ENCODE measurements at places on chromosomes 13 and 19. TPM values are rescaled to one million over a fixed set of nuclear protein-coding genes. Genes with fewer than 3 reads are reported as not detected.

DNA sequence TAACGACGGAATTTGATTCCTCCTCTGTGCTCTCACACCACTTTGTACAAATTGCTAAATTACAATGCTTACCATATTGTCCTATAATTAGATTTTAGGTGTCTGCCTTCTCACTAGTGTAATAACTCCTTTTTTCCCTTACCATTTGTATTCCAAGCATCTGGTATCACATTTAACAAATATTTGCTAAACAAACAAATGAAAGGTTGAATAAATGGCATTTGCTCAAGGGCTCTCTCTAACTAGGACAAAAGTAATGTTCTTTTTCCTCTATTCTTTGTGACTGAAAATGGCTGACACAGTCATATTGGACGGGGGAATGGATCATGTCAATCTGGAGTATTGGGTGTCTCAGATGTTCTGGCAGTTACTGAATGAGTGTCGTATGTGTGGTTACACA lies 99.7 kb downstream of the ENOX1 start:
- DNase-seq, result no peak

DNA sequence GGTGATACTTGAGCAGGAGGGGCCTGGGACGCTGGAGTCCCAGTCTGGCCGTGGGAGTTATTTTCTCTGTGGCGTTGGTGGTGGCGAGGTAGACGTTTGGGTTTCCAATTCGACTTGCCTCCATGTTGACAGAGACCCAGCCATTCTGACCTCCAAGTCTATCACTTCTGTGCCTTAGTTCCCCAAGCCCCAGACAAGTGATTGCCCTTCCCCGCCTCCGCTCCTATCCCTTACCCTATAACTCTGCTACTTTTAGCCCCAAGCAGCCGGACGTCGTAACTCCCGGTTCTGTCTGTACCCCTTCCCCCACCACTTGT lies 549 bp downstream of the TIMM50 start:
- DNase-seq, result no peak

DNA sequence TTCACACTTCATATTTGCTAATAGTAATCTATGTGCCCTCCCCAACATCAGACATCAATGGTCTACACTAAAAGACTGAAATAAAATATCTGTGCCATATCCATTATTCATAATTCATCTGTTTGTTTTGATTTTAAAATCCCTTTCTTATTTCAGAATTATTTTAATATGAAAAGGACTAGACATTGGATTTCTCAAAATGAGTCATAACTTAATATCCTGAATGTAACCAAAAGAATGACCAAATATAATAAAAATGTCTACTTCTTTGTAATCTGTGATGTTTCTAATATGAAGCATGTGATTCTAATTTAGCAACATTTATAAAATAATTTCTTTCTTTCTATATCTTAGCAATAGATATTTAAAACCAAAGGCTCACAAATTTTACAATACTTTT lies 64.9 kb downstream of the MZT1 start:
- DNase-seq, result no peak

DNA sequence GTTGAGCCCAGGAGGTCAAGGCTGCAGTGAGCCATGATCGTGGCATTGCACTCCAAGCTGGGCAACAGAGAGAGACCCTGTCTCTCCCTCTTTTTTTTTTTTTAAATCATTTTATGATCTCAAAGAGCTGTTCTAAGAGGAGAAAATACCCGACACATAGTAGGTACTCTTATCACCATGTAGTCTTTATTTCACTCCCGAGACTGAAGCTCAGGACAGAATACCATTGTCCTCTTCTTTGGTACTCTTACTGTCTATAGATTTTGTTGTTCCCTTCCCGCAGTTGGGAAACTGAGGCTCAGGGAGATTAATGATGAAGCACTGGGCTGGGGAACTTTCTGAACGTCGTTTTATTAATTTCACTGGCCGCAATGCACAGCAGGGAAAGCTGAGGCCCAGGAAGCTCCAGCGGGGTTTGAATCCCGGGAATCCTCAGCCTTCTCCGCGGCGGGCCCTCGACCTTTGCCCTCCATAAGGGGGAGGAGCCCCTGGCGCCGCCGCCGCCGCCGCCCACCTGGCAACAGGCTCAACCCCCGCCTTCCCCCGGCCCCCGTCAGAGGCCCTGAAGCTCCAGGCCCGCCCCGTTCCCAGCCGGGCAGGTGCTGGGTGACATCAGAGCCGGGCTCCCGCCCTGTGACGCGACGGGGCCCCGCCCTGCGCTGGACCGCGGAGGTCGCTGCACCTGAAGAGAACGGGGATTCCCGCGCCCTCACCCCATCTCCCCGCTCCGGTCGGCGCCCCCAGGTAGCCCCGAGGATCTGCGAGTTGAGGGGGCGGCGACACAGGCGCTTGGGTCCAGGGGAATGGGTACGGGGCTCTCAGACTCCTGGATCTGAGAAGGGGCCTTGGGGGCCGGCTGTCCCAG lies 1.6 kb downstream of the MYH14 start:
- DNase-seq, result no peak

DNA sequence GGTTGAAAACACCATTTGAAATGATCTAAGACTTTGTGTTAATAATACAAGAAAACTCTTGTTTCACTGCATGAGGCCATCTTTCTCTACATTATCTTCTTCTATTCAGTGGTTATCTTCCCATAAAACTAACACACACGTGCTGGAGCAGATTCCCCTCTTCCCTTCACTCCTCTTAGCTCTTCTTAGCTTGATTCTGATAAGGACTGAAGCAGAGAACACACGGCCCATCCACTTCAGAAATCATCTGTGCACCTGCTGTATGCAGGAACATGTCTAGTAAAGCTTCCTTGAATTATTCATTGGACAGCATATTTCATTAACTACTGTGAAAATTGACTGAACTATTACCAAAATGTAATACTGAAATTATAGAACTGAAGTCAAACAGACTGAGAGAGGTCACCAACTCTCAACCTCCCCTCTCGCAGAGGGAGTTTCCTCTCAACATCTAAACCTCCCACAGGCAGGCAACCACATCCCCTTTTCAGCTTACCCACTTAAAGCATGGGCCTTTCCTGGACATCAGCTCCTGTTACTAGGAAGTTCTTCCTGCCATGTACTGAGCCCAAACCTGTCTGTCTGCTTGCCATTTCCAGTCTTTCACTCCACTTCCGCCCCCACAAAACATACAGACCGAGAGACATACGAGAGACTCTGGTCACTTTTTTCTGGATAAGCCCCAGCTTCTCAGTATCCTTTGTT lies 113.9 kb downstream of the CRYL1 start:
- peak; percentile 57 for DNase-seq

DNA sequence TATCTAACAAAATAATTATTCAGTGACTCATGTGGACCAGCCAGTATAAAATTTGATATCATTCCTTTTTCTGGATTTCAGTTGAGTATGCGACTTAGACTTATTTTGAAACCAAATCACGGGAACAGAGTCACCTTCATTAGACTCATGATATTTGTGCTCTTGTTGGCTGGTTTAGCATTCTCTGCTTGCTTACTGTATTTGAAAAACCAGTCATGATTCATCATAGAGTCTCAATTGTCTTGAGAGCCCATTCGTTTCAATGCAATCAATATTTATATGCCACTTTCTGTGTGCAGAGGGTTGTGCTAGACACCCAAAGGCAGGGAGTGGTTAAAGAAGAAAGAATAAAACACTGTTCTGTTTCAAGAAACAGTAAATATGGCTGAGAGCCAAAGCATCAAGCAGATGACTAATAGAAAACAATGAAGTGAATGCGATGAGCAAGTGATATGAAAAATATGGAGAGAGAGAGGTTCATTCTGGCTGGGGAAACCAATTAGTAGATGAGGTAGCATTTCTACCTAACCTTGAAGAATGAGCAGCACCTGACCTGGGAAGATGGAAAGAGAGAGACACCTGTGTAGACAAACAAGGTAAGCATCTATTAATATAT lies 99.6 kb upstream of the MBNL2 start:
- DNase-seq, result no peak

DNA sequence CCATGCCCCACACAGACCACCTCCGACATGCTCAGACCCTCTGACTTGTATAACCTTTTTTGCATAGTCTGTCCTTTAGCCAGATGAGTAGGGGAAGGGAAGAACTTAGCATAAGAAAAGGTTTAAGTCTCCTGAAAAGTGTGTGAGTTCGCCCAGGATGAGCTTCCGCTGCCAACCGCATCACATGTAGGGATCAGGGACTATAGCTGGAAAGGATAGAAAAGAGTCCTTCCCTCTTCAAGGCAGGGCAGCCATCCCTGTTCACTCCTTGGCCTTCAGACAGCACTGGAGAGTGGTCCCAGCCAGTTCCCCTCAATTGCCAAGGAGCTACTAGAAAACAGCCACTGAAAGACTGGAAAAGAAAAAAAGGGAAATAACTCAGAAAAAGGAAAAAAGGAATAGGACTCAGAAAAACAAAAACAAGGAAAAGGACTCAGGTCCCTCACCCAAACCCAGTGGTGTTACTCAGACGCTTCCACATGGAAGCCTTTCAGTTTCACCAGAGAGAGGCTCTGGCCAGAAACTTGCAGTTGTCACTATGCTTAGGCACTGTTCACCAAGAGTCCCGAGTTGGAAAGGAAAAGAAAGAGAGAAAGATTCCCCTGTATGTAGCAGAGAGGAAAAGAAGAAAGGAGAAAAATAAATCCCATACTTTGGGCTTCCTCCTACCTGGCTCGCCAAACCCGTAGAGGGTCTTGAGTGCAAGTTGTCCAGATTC lies 5.6 kb upstream of the TM9SF2 start:
- DNase-seq, result no peak

GRCh38 chr19:18157465-18158063 lies 4.6 kb downstream of the PIK3R2 start:
- no peak for DNase-seq

GRCh38 chr13:33096886-33097605 lies 80.8 kb downstream of the KL start:
- DNase-seq, result no peak

DNA sequence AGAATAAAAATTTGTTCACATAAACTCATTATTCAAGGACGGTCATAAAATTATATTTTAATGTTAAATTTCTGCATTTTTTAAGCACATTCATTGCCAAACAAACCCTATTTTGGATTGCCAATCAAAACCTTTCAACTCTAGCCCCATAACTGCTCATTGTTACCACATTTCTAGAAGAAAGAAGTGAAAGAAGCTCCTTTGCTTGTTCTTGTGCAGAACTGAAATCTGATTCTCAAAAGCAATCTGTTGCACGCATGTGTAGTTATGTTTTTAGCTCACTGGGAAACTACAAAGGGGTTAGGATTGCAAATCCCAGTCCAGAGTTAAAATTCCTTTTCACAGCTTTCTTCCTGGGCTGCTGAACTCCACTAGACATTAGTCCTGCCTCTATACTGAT lies 109.5 kb upstream of the MIR17HG start:
- no peak for DNase-seq

GRCh38 chr13:102236830-102237229 lies 165.0 kb downstream of the FGF14 start:
- DNase-seq, result no peak

- DNase-seq, result no peak
These were observed 15.2 kb downstream of the GAS6 start for GRCh38 chr13:113848431-113849260.

GRCh38 chr13:43021926-43022670 lies 1.3 kb upstream of the DNAJC15 start:
- no peak for DNase-seq

GRCh38 chr13:39417643-39418042 lies 185.3 kb downstream of the LHFPL6 start:
- DNase-seq, result no peak

- no peak for DNase-seq
These were observed 289.8 kb upstream of the DACH1 start for GRCh38 chr13:72156760-72157159.

DNA sequence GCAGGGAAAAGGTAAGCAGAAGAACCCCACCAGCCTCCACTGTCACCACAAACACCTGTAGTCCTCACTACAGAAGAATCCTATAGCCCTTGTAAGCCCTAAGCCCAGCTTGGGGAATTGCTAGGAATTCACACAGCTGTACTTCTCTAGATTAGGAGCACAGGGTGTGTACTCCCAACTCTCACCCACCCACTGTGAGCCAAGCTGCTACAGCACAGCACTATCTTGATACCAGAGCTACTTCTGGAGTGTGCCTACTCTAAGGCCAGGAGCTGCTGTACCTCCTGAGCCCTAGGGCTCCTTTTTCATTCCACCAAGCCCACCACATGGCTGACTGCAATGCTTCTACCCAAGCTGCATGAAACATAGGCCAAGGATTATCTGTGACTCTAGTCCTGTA lies 122.3 kb upstream of the WASF3 start:
- DNase-seq, result no peak

DNA sequence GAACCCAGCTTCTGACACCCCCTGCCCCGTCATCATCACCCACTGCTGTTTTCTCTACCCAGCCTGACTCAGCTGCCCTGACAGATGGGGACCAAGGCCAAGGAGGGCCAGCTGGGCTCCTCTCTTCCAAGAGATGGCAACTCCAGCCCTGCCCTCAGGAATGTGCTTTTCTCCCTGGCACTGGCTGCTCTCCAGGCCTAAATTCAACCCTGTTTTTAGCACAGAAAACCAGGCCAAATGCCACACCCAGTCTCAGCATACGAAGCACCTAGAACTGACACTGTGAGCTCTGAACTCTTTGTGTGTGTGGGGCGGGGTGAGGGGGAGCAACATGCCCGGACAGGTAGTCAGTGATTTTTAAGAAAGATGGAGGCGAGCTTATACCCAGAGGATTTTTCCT lies 23.4 kb upstream of the IGFL1 start:
- DNase-seq, result no peak

DNA sequence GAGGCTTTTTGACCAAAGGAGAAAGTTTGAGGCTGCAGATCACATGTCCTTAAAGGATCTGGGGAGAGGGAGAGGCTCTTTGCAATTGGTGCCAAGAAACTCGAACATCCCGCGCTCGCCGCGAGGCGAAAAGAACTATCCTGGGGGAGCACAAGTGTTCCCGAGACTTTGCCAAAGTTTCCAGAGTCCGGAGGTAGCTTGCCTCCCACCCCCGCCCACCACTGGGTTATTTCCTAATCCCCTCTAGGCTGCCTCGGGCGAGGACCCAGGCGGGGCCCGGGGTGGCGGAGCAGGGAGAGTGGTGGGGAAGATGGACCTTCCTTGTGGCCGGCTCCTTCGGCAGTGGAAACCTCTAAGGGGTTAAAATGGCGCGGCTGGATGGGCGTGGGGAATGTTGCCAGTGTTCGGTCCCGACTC lies 114.5 kb downstream of the KCNRG start:
- no peak for DNase-seq

- DNase-seq, result no peak
These were observed 52.6 kb downstream of the GPR12 start for GRCh38 chr13:26708007-26708297.

C19orf18 gene
- 1.2 TPM for total RNA-seq

TMEM205 gene
- 28.5 TPM for total RNA-seq

S1PR5 gene
- total RNA-seq, result 1.6 TPM

ZNF555 gene
- 11.5 TPM for total RNA-seq

NUDT19 gene
- 10.6 TPM for total RNA-seq

ZNF836 gene
- total RNA-seq, result 54.7 TPM

MAB21L1 gene
- not detected for total RNA-seq

IL11 gene
- total RNA-seq, result 0.32 TPM

SPPL2B gene
- 82.8 TPM for total RNA-seq

NALCN gene
- not detected for total RNA-seq

EPSTI1 gene
- 19.4 TPM for total RNA-seq
